Daoy (cell line): ENCODE measurements at places on chromosomes 6 and 20.
A peak's percentile ranks its signal among the peaks of the same experiment; 100 is the strongest.

- peak; percentile 48 for DNase-seq
Observed at GRCh38 chr6:128208851-128209580, 308.2 kb upstream of the THEMIS start.

DNA sequence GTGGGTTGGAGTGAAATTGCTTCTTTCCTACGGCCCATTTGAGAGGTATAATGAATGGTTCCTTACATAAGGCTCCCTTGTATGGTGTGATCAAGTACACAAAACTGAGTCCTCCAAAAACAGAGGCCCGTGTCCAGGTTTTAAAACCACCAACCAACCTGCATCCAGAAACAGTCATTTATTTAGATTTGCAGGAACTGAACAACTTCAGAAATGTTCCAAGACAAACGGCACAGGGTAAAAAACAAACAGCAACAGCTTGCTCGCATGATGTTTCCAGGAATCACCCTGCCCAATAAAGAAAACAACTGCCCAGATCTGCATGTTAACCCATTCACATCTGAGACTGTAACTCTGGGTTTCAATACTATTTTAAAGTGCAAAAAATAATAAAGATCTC, 40.2 kb upstream of the TRAM2 start:
- no peak for DNase-seq

DNA sequence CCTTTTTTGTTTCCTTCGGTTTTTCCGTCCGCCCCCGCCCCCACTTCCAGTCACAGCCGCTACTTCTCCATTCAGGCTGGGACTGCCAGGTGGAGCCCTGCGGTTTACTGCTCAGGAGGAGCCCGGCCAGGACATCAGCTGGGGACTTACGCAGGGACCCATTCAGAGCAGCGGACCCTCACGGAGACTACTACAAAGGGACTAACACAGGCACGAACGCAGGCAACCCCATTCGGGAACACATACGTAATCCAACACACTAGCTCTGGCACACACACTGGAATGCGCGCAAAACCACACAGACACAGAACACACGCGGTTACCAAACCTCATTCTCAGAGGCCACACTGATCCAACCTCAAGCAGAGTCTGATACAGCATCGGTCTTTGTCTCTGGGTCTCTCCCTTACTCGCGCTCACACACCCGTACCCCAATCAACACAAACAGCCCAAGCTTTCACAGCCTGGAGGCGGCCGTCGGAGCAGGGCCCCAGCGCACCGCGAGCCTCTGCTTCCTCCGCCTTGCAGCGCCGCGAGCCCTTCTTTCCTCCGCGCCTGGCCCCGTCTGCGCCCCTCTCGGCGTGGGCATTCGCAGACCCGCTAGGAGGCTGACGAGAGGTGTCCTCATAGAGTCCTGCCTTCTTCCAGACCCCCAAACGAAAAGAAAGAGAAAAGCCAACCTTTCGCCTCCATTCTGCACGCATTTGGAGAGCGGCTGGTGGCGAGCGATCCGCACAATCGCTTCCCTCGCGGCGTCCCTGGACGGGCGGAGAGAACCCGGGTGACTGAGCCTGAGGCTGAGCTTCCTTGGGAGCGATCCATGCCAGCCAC, 1.1 kb upstream of the SLC32A1 start:
- DNase-seq = peak; percentile 19

GRCh38 chr6:45830441-45831139, 185.1 kb downstream of the CLIC5 start:
- peak; percentile 36 for DNase-seq

- DNase-seq = peak; percentile 48
Observed at GRCh38 chr6:69835414-69836179, 30.8 kb upstream of the COL19A1 start.

- no peak for DNase-seq
Observed at GRCh38 chr6:42367353-42368011, 84.2 kb downstream of the TRERF1 start.

DNA sequence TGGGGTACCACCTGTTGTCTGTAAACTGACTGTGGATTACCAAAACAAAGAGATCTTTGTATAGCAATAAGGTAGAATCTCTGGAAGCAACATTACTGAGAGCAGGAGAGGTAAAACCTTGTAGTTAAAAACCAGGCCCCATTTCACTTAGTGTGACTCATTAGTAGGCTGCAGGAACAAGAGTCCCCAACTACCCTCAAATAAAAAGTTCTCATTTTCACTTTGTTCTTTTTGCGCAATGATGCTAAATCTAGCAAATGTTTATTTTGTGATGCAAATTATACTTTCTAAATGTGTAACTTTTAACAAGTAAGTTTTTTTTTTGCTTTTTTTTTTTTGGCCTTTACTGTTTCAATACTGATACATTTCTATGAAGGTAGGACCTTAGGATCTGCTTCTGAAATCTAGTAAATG, 67.1 kb downstream of the ESF1 start:
- DNase-seq = no peak

DNA sequence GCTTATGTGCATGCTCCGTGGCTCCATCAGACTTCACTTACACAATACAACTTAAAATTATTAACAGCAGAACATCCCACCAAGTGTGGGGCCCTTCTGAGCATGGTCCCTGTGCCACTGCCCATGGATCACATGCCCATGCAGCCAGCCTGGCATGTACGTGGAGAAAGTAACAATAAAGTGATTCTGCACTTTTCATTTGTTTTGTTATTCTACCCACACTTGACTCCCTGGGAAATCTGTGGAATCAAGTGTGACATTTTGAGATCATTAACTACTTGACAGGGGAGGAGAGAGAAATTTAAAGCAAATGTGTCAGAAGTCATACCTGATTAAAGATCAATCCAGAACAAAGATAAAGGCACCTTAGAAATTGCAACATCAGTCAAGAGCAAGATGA, 112.0 kb downstream of the ISM1 start:
- DNase-seq = no peak
